Kidney tubule cell (primary cell): ENCODE measurements at places on chromosomes 4 and X.

GRCh38 chr4:54197926-54198325, 31.2 kb upstream of the PDGFRA start:
- DNase-seq = no peak

DNA sequence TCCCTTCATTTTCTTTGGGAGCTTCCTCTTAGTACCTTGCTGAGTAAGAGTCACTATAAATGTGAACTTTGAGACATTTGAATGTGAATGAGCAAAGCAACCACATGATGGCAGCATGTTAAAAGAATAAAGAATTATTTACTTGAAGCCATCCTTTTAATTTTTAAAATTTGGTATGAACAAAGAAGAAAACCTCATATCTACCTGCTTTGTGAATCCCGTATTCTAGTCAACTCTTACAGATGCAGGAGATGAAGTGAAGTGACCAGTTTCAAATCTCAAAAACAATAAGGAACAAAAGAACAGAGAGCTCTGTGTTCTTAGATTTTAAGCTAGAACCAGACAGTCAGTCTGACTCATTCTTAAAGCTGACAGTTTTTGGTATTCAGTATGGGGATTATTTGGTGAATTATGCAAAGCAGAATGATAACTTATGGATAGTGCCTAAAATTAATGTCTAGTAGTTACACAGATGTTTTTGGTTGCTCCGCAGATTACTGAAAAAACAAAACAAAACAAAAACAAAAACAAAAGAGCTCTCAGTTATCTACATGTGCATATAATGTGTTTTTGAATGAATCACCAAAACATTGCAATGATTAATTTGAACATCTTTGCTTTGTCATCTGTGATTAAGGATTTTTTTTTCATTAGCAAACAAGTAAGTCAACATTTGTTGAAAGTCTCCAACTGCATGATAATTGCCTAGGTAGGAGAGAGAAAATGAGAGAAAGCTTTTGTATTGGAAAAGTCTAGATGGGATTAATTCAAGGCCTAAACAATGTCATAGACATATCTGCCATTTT, 48.2 kb upstream of the H2AZ1 start:
- DNase-seq = peak; percentile 69

GRCh38 chrX:14220386-14220944, 190.8 kb upstream of the GEMIN8 start:
- no peak for DNase-seq

GRCh38 chr4:81565142-81565870, 93.6 kb upstream of the RASGEF1B start:
- DNase-seq = peak; percentile 20

DNA sequence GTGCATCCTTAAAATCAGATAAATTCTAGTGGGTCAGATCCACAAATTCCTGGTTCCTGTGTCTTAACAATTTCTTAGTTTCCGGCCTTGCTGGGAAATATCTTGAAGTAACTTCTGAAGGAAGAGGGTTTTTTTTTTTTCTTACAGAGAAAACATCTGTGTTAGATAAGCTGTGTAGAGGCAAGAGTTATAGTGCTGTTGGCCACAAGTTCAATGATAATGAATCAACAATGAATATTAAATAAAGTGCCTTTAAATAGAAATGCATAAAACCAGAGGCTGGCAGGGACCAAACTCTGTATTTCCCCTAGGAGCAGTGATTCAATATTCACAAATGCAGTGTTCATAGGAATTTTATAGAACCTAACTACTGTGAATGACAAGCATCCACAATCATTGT, 711.9 kb upstream of the ATOH1 start:
- DNase-seq = no peak

DNA sequence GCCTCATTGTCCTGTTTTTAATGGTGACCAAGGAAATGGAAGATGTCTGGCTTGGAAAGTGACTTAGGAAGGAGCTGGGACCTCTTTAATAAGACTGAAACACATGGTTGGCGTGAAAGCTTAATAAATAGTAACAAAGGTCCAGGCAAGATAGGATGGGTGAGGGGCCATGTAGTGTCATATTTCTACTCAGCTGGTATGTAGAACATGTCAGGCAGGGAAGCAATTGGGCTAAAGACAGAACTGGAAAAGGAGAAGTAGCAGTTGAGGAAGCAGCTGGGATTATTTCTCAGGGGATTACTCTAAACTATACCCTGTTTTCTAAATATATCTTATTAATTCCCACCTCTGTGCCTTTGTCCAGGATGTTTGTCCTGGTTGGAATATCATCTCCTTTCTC, 18.6 kb downstream of the ITGB1BP2 start:
- no peak for DNase-seq

DNA sequence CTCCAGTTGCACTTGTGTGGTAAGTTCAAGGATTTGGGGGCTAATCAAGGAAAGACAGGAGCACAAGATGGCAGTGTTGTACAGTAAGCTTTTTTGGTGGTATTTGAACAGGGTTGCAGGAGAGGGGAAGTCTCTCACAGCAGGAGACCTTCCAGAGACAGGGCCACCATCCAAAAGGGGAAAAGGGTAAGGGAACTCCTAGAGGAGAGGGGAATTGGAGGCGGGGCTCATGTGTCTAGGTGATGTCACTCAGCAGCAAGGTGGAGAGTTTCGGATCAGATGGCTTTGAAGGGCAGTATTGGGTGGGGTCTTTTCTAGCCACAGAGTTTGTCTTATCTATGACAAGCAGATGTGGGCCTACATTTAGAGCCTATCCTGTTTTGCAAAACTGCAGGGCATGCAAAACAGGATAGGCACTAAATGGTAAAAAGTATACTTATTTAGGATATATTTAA, 13.4 kb upstream of the RNF175 start:
- no peak for DNase-seq
